ENCODE measurements at places on chromosomes 13 and 19.

- DNase-seq: no peak
These were observed 351.6 kb upstream of the KLF12 start for GRCh38 chr13:74485757-74486156.

GRCh38 chr13:73075954-73076353 is 17.1 kb downstream of the KLF5 start:
- DNase-seq: no peak

DNA sequence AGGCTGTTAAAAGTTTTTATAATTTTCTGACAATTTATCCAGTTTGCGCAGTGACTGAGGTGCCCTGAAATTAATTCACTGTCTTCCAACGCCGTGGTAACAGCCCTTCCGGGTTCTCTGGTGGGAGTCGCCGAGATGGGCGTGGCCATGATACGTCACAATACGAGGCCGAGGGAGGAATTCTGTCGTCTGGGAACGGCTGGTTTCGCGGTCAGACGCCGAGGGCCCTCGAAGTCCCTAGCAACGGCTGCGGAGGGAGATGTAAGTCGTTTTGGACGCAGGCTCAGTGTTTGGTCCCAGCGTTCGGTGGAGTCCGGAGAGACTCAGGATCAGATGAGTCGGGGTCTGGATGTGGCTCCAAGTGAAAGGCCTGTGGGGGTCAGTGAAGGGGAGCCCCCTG is 21.7 kb downstream of the ZNF613 start:
- no peak for DNase-seq

DNA sequence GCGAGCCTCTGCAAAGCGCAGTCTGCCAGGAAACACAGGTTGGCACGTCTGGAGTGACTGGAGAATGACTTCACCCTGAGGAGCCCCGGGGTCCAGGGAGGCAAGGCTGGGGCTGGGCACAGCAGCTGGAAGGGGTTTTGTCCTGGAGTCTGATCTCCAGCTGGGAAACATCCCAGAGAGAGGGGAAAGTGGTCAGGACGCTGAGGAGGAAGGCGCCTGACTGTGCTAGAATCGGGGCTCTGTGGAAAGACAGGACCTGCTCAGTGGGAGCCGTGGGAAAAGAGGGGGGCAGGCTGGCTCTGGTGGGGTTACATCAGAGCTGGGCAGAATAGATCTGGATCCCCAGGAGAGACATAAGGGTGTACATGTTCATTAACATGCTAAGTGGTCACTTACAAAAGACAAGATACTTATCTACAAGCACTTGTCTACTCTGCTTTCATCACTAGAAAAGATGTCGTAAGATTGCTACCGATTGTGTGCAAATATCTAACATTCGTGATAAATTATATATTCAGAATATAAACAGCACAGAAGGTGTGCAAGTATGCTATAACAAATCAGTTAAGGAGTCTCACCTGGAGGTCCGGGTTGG is 106.6 kb downstream of the COL4A1 start:
- no peak for DNase-seq

DNA sequence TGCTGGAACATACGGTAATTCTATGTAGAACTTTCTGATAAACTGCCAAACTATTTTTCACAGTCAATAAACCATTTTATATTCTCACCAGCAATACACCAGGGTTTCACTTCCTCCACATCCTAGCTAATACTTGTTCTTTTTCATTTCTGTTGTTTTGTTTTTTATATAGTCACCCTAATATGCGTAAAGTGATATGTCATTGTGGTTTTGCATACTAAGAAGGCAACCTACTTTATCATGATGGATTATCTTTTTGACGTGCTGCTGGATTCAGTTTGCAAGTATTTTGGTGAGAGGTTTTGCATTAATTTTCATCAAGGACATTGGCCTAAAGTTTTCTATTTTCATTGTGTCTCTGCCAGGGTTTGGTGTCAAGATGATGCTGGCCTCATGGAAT is 1384.1 kb downstream of the UQCRFS1 start:
- no peak for DNase-seq

DNA sequence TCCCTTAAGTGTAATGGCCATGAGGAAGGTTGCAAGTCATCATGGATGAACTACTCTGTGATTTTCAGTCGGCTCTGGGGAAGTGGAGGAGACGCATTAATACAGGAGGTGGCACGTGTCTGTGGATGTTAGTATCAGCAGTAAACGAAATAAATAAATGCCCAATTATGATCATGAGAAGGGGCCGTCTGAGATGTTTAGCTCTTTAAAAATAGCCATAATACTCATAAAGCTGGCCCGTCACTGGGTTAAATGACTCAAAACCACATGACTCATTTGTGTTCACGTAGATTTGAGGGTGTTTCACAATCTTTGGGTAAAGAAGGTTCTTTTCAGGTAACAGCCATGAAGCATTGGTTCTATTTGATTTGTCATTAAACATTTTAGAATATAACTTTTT is 620.6 kb downstream of the GPC6 start:
- DNase-seq: peak; percentile 32

GRCh38 chr19:14497228-14497921 is 1.4 kb upstream of the GIPC1 start:
- no peak for DNase-seq

- no peak for DNase-seq
These were observed 1.6 kb upstream of the GAS6 start for GRCh38 chr13:113865427-113865826.

GRCh38 chr19:18109341-18109732 is 11.8 kb downstream of the MAST3 start:
- no peak for DNase-seq

DNA sequence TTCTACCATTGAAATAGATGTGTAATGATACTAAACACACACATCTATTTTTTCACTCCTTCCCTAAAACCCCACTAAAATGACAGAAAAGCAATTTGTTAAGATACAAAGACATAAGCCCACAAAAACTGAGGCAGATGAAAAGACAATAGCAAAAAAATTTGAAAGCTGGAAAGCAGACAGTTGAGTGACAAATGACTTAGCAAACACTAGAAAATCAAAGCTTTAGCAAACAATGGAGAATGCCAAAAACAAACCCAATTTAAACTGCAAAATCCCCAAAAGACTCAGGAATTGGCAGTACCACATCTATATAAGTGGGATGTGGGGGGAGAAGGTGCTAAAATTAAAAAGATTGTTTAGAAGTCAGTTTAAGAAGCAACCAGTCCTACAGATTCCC is 9.5 kb downstream of the TSC22D1 start:
- no peak for DNase-seq

- no peak for DNase-seq
These were observed 26.7 kb downstream of the ZMYM2 start for GRCh38 chr13:19985219-19985556.

DNA sequence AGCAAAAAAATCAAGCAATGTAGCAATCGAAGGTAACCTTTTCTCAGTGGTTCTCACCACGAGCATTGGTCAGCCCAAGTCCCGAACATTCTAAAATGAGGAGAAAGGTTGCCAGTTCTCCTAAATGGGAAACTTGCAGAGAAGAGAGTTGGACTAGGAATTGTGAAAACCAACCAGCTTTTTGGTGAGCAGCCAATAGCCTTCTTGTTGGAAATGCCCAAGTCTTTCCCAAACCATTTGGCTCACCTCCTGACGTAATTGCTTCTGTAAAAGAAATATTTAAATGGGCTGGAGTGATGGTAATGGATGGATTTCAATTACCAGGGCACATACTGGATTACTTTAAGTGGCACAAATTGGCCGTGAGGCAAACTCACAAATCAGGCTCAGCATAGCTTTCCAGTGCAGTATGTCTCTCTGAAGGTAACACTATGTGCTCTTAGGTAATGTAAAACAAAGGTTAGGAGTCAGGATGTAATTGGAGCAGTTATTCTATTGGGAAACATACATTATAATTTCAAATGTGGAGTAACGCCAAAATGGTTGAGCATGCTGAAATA is 423.2 kb downstream of the KLF5 start:
- no peak for DNase-seq

DNA sequence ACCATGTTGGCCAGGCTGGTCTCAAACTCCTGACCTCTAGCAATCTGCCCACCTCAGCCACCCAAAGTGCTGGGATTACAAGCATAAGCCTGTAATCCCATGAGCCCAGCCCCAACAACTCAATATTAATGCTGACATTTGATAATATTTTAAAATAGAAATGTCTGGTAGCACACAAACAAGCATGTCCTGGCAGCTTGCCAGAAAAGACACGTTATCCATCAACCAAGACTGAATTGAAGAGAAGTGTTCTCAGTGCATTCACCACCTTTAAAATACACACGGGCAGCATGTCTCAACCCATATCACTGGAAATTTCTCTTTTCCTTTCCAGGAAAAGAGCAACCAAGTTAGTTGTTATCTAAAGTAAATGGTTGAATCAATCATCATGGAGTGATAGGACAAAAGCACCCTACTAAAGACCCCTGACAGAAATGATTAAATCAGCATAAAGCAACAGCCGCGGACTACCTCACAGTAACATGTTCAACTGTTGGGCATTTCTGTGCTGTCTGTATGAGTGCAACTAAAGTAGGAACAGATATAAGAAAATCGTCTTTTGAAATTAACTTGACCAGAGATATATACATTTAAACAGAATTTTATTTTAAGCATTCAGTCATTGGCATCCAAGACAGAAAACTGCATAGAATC is 25.0 kb downstream of the LHFPL6 start:
- no peak for DNase-seq

DNA sequence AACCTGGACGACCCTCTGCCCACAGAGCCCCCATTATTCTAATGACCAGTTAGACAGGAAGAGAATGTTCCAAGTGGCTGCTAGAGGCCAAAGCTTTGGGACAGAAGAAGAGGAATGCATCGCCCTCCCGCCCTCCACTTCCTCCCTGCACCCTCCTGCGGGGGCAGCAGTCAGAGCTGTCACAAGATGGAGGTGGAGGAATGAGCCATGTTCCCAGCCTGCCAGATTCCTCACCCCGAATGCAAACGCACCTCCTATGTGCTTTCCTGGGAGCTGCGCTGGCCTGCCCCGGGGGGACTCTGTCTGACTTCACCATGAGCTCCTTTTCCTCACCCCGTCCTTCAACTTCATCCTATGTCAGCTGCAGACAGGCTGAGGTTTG is 1.7 kb downstream of the YJEFN3 start:
- no peak for DNase-seq

DNA sequence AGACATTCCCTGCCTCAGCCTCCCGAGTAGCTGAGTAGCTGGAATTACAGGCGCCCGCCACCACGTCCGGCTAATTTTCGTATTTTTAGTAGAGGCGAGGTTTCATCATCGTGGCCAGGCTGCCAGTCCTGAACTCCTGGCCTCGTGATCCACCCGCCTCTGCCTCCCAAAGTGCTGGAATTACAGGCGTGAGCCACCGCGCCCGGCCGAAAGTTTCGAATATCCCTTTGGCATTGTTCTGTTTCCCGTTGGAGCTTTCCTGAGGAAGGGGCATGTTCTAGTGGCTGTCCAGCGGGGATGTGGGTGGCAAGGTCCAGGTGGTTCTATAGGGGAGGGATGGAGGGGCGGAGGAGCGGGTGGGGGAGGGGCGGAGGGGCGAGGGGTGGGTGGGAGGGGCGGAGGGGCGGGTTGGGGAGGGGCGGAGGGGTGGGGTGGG is 2.1 kb upstream of the BSG start:
- no peak for DNase-seq

GRCh38 chr19:12647490-12648071 is 19.0 kb downstream of the MAN2B1 start:
- DNase-seq: no peak

- DNase-seq: no peak
These were observed 2.0 kb upstream of the GPR32 start for GRCh38 chr19:50768277-50768676.

- no peak for DNase-seq
These were observed 902 bp upstream of the ZNF428 start for GRCh38 chr19:43620061-43621001.

- DNase-seq: no peak
These were observed 178.7 kb upstream of the PCDH9 start for GRCh38 chr13:67408798-67409197.

- no peak for DNase-seq
These were observed 405.7 kb downstream of the KCNRG start for GRCh38 chr13:50420718-50421472.

- no peak for DNase-seq
These were observed 40.0 kb downstream of the IRS2 start for GRCh38 chr13:109746364-109746763.

GRCh38 chr19:46656541-46656940 is 4.4 kb downstream of the DACT3 start:
- no peak for DNase-seq

DNA sequence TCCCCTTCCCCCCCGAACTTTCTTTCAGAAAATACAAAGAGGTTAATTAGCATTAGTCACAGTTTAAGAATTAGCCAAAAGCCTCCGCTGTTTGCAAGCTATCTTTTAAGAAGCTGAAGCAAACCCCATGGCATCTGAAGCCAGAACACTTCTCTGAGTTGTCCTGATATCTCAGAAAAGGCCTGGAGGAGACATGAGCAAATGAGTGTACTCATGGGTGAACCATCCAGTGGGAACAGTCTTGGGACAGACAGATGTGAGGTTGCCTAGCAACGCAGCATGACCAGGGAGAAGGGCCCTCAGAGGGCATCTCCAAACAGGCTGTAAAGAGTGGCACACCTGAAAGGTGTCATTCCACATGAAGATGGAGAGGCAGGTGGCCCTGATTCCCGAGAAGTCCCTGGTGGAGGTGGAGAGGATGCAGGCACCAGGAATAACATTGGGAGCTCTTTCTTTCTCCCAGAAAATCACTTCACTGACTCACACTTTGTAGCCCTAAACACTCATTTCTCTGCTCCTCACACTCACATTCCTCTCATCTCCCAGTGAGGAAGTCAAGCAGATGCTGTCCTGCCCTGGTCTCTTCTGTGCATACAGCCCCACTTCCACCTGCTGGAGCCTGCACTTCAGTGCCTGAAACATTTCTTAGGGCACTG is 87.0 kb upstream of the TSHZ3 start:
- DNase-seq: no peak

DNA sequence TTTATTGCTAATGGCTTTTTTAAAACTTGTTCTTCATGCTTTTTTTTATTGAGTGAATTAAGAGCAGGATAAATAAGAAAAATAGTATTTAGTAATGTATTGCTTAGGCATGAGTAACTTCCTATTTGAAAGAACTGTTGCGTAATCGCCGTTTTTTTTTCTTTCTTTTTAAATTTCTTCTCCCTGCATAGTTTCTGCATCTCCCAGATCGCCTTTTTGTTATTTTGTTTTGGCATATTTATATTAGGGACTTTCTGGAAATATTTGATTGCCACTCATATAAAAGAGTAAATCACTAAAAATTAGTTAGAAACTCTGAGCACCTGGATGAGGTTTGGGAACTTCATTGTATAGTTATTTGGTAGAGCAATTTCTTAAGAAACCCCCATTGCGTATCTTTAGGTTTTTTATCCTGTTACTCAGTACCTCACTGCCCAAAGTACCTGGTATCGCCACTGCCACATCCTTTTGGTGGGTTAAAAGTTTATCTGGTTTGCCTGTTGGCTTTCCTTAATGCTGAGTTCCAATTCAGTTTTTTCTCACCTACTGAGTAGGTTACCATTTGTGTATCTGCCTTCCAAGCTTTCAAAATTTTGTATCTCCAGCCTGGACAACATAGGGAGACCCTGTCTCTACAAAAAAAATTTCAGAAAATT is 36.2 kb upstream of the LPAR6 start:
- DNase-seq: no peak

- no peak for DNase-seq
These were observed 166.7 kb upstream of the TSHZ3 start for GRCh38 chr19:31515931-31516330.

GRCh38 chr13:105278943-105279381 is 1256.5 kb downstream of the EFNB2 start:
- DNase-seq: no peak
